SK-N-SH (cell line): ENCODE measurements at places on chromosomes 3 and 15.

GRCh38 chr15:58457466-58457965 is 25.7 kb downstream of the LIPC start:
- no peak for DNase-seq

- DNase-seq = no peak
Observed at GRCh38 chr3:78153973-78154372, 1114.1 kb downstream of the ROBO2 start.

DNA sequence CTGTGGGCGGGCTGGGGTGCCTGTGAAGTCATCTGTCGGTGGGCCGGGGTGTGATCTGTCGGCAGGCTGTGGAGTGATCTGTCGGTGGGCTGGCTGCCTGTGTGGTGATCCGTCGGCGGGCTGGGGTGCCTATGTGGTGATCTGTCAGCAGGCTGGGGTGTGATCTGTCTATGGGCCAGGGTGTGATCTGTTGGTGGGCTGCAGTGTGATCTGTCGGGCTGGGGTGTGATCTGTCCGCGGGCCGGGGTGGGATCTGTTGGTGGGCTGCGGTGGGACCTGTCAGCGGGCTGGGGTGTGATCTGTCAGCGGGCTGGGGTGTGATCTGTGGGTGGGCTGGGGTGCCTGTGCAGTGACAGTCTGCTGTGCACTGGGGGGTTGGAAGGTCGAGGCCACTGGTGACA is 204.5 kb downstream of the XXYLT1 start:
- DNase-seq = no peak

DNA sequence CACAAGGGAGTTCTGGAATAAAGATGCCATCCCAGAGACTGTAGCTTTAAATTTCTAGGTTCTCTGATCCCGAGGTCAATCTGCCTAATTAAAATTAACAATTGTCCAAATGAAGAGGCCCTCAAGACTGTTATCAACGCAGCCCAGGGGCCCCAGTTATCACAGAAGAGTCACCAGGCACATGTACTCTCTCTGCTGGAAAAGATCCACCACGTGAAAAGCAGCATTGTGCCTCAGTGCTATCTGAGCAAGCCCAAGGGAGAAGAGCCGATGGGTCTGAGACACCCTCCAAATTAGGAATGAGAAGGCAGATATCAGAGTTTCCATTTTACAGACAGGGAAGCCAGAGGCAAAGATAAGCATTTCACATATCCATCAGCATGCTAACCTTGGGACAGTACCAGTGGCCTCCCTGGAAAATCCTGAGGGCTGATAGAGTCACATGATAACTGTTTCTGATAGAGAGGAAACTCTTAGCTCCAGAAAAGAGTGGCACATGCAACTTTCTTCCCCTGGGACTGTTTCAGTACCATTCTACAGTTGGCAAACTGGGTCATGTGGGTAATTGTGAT is 55.5 kb downstream of the ITGB5 start:
- DNase-seq = no peak

GRCh38 chr3:140359233-140359995 is 318.4 kb upstream of the TRIM42 start:
- DNase-seq = no peak

DNA sequence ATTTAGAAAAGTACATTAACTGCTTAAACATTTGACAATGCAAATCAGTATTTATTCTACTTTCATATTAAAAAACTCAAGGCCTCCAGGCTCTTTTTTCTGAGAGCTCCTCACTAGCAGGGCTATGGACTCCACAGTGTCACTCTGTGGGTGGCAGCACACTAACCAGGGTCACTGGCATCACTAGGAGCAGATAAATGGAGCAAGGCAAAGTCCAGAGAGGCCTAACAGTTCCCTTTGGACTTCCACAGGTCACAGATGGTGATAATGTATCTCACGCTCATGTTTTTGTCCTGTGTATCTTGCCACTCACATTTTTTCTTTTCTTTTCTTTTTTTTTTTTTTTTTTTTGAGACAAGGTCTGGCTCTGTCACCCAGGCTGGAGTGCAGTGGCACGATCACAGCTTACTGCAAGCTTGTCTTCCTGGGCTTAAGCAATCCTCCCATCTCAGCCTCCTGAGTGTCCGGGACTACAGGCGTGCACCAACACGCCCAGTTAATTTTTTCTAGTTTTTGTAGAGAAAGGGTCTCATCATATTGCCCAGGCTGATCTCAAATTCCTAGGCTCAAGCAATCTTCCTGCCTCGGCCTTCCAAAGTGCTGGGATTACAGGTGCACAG is 7.8 kb downstream of the SPG21 start:
- no peak for DNase-seq

DNA sequence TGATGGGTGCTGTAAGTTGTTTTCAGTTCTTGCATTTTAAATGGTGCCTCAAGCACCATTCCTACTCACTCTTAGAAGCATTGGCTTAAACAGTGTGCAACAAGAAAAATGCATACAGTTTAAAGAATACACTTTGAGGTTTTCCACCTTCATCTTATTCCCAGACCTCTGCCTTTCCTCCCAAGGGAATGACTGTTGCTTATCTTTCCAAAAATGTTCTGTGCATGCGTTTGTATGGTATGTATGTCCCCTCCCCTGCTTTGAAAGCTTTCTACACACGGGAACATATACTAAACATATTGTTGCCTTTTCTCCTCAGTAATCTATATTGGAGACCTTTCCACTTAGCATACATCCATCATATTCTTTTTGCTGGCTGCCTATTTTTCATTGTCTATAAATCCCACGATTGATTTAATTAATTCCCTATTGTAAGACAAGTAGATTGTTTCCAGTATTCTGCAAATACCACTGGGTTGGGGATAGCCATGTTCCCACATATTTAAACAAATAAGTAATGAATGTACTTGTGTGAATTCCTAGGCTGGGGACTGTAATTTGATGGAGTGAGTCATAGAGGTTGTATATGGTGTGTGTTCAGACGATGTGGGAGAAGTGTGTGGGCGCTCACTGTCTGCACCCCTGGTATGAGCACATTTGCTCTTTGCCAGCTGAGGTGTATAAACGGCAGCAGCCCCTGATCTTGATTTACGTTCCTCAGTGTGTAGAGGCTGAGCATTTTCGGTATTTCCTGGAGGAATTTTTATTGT is 5.8 kb downstream of the TRAK1 start:
- DNase-seq = no peak

- DNase-seq = no peak
Observed at GRCh38 chr3:188772886-188773285, 398.9 kb upstream of the TPRG1 start.

DNA sequence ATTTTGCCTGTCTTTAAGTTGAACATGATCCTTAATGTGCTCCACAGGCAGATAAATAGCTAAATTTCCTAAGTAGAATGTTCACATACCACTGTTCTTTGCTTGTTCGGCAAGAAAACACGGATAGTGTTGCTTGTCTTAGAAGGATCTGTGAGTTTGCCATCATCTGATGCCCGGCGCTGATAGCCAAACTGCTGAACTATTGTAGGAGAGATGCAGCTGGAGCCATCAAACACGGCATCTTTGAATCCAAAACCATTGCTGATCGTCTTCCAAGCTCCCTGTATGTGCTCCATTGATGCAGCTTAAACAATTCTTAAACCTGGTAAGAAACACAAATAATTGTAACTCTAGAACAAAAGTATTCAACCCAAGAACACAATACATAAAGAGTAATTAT is 45.5 kb downstream of the RAF1 start:
- DNase-seq = no peak

- no peak for DNase-seq
Observed at GRCh38 chr3:50687127-50687751, 12.5 kb downstream of the DOCK3 start.

DNA sequence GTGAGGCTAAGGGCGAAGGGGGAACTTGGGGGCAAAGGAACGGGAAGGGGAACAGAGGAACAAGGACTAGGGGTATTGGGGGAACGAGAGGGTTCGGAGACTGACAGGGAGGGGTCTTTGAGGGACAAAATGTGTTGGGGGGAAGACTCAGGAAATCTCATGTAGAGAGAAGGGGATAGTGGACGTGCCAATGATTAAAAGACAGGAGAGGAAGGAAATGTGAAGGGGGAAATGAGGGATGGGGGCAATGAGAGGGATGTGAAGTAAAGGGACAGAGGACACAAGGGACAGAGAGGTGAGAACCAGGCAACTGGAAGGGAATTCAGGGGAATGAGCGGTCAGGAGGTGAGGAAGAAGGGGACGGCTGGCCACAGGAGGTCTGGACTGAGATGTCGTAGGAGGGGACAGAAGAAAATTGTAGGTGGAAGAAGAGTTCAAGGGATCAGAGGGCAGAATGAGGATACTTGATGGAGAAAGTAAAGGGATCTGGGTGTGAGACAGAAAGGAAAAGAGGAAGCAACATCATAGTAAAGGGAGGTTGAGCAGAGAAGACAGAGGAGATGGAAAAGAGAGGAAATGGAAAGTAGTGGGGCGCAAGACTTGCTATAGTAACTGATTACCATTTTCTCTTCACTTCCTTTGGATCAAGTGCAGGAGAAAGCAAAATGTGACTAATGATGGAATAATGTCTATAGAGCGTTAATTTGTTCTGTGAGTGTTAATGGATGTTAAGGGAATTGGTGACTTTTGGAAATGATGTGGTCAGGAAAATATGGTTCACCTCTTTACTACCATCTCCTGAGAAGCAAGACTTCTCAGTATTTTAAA is 749 bp downstream of the RAB8B start:
- no peak for DNase-seq

GRCh38 chr3:60303160-60303559 is 948.1 kb downstream of the FHIT start:
- DNase-seq = no peak
